RWPE2 (cell line): ENCODE measurements at places on chromosomes 5 and 9.

DNA sequence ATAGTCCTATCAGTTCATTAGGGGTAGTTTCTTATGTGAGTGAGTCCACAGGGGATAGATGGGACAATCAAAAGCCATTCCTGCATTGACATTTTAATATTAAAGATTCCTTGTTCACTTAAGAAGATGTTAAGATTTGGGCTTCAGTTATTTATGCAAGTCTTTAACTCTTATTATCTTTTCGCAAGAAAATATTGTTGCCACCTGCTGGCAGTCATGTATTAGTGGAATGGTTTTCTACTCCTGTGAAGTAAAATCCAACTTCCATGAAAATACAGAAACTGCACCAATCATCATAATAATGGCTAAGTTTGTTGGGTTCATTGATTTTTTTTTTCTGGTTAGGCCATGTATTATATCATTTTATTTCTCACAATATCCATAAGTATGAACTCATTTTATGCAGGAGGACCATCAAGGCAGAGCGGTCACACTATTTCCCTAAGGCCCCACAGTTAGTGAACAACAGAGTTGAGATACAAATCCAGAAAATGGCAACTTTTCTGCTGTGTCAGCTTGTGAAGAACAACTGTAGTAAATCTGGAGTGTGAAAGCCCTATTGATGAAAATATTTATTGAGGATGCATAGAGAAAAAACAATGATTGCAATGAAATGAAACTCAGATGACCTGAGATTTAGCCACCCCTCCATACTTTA, 88.5 kb upstream of the TXNDC8 start:
- DNase-seq = no peak

- no peak for DNase-seq
These were observed 440.4 kb downstream of the DMRT2 start for GRCh38 chr9:1490341-1491232.

DNA sequence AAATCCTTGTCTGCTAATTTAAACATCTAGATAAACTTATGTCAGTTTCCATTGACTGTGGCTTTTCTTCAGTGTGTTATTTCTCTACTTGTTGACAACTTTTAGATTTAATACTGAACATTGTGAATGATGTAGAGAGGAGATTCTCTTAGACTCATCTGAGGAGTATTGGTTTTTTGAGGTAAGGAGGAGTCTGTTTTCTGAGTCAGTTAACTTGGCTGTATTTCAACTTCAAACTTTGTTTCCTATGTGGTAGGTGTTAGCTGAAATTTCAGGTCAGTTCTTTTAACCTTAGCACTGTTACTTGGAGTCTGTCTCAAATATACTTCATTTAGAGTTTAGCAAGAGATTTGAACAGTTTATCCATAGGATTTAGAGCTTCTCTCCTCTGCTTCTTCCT, 67.9 kb downstream of the XRCC4 start:
- no peak for DNase-seq

DNA sequence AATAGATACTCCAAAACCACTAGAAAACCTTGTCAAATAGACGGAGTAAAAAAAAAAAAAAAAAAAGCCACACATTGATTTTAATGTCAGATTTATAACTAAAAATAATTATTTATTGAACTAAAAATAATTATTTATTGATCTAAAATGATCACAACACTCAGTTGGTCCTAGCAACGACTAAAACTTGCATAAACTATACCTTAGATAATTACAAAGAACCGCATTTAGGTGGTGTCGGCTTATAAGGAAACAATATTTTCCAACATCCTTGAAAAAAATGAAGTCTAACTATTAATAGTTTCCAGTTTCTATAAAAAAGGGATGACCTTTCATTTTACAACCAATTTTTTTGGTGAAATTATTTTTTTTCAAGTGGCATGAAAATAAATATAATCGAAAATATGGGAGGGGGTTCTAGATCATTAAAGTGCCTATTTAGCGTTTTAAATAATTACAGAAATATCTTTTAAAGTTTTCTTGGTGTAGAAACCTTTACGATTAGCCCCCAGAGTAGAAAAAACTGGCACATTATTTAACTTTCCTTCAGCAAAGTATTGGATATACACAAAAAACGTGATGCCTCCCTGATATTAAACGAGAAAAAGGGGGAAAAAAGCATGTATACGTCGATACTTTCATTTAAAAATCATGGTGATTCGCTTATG, 3.7 kb downstream of the ARRDC3 start:
- DNase-seq = no peak

GRCh38 chr5:180291234-180291940, 496 bp downstream of the MAPK9 start:
- DNase-seq = no peak

DNA sequence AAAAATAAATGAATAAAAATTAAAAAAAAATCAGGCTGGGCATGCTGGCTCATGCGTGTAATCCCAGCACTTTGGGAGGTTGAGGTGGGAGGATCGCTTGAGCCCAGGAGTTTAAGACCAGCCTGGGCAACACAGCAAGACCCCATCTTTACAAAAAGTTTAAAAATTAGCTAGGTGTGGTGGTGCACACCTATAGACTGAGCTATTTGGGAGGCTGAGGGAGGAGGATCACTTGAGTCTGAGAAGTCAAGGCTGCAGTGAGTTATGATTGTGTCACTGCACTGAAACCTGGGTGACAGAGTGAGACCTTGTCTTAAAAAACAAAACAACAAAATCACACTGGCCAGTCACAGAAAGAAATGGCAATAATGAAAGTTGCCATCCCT, 3.4 kb upstream of the CNTRL start:
- DNase-seq = no peak

- no peak for DNase-seq
These were observed 97.6 kb downstream of the MED27 start for GRCh38 chr9:131982102-131982501.

GRCh38 chr9:100575765-100576386, 2.0 kb upstream of the CAVIN4 start:
- no peak for DNase-seq

DNA sequence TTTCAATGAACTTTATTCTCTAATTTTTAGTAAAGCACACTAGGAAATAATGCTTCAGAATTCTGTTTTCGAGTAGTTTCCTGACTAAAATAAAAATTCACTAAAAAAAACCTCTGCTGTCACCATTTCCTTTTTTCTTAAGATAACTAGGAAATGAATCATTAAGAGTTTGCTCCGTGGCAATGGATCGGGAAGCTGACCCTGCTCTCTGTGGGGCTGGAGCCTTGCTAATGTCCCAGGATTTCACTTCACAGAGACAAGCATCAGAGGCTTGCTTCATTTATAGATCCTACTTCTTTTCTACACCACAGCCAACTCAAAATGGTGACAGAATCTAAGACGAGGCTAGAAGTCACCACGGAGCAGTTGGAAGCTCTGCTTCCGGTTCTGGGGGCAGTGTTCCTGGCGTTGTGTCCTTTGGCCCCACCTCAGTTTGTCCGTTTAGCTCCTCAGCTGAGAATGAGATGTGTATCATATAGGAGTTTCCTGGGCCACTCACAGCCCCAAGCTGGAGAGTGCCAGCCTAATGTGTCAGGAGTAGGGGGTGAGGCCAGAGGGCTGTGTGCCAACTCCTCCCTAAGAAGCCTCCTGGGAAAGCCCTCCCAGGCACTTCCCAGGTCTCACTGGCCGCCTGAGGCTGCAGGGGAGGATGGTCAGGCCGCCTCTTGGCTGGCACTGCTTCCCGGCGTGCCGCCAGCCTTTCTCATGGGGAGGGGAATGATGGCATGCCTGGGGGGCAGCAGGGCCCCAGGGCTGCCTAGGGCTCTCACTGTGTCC, 19.6 kb downstream of the TENT4A start:
- peak; percentile 86 for DNase-seq

DNA sequence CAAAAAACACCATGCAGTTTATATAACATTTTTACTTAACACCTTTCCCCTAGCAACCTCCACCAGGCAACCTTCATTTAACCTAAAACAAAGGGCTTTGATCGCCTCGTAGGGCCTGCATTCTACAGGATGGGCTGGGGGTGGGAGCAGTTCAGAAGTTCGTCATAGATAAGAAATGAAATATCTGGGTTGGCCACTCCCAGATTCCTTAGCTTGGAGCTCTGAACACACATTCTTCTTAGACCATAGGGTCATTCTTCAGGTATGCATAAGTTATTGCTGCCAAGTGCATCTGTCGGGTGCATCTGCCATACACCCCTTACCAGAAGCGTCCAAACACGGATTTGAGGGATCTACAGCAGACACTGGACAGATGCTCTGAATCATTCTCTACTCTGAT, 4.3 kb upstream of the SLC22A5 start:
- DNase-seq = peak; percentile 91

DNA sequence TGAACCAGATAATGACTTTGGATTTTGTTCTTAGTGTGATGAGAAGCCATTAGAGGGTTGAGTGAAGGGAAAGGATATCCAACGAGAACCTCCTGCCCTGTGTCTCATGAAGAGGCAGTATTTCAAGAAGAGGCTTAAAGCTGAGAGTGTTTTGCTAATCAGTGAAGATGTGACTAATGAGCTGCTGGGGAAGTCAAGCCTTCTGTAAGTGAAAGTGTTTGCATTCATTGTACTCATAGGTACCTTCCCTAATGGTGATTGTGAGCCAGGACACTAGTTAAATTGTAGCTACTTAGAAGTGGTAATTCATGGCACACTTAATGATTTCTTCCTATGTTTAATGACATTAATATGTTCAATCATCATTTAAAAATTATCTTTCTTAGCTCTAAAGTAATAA, 23.7 kb downstream of the PIP5K1B start:
- no peak for DNase-seq

DNA sequence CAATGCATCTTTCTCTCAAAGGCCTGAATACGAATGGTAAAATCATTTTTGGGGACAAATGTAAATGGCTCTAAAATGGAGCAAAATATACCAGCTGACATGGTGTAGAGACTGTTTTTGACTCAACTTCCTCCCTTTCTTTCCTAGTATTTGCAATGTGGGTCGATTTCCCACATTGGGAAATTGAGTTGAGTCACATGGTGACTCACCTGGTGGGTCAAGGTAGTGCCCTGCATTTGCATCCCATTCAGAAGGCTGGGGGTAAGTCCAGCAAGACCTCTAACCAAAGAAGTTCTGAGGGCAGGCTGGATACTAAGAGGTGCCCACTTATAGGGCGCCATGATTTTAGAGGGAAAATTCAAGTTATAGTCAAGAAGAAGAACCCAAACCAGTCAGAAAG, 179.6 kb upstream of the MPDZ start:
- no peak for DNase-seq

GRCh38 chr5:149079883-149080282, 17.0 kb upstream of the SH3TC2 start:
- no peak for DNase-seq

- DNase-seq = no peak
These were observed 160.1 kb downstream of the ACER2 start for GRCh38 chr9:19568946-19569345.

GRCh38 chr9:108468364-108468763, 387.4 kb downstream of the ACTL7B start:
- DNase-seq = no peak

DNA sequence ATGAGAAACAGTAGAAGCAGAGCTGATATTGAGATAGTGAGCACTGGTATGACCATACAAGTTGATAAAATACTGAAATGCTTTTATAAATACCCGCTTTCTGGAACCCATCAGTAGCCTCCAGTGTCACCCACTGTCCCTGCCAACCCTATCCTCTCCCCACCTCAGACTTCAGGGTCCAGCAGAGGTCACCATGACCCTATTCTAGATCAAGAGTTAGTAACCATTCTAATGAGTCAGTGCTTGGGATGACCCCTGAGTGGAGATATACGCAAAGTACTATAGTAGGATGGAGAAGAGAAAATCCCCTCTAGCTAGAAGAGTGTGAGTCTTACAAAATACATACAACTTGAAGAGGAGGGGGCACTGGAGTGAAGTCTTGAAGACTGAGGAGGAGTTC, 297.9 kb upstream of the BRINP1 start:
- no peak for DNase-seq

GRCh38 chr9:35852876-35853865, 17.0 kb downstream of the OR13J1 start:
- peak; percentile 49 for DNase-seq

DNA sequence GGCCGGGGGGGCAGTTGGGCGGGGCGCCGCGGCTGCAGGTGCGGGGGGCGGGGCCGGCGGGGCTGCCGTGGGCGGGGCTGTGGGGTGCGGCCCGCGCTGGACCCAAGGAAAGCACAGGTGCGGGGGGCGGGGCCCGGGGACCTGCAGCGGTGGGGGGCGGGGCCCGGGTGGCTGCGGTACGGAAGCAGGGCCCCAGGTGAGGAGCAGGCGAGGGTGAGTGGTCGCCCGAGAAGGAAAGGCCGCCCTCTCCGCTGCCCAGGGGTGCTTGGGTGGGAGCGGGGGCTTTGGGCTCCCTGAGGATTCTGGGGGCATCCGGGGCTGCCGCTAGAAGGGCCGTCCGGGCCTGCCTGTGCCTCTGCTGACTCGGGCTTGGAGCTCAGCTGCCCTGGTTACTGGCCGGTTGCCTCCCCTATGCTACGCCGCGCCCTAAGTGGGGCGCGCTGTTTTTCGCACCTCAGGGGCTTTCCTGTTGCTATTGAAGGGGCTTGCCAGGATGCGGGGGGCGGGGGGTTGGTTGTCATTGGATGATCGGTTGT, 767 bp downstream of the RALGPS1 start:
- DNase-seq = peak; percentile 73

- no peak for DNase-seq
These were observed 72.4 kb downstream of the NNT start for GRCh38 chr5:43675357-43675756.

DNA sequence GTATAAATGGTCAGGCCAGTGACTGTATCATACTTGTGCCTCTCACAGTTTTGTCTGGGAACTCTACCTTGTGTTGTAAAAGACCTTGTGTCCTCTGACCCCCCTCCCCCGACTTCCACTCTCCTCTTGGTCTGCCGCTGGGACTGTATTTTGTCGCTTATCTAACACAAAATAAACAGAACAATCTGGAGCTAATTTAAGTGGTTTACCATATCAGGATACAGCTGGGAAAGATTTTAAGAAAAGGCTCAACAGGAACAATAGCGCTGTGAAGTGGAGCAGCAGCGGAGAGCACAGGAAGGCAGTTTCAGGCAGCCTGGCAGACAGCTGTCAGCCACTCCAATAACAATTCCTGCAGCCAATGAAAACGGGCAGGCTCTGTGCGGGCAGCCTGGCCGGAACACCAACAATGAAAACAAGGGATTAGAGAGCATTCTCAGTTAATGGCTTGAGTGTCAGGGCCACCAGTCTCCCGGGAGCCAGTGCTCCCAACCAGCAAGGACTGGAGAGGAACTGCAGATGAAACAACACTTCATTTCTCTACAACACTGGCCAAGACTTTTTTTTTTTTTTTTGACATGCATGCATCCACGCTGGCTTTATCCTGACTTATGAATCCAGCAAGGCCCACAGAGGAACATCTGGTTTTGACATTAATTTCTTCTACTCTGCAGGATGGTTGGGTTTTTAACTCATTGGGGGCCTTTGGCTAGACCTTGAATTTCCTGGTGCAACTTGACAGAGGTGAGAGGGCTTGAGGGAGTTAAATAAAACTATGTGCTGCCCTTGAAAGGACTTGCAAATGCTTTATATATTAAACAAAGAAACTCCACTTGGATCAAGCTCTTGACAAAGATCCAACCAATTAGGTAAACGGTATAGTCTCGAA, 76.7 kb downstream of the ARSB start:
- no peak for DNase-seq

- no peak for DNase-seq
These were observed 28.7 kb downstream of the STRBP start for GRCh38 chr9:123239726-123240125.

- no peak for DNase-seq
These were observed 115.3 kb downstream of the NREP start for GRCh38 chr5:111641533-111642233.

- no peak for DNase-seq
These were observed 152.3 kb downstream of the NR3C1 start for GRCh38 chr5:143251190-143251589.
